ENCODE measurements at places on chromosomes 3 and 15. TPM values are rescaled to one million over a fixed set of nuclear protein-coding genes. Genes with fewer than 3 reads are reported as not detected.

GNAT1 gene
- not detected for total RNA-seq

SMCO1 gene
- total RNA-seq, result not detected

KLHL40 gene
- not detected for total RNA-seq

FOXB1 gene
- total RNA-seq, result not detected

LHFPL4 gene
- not detected for total RNA-seq

MDFIC2 gene
- not detected for total RNA-seq

GP5 gene
- not detected for total RNA-seq

BNC1 gene
- 28.3 TPM for total RNA-seq

MESP2 gene
- 1.1 TPM for total RNA-seq

SKOR1 gene
- total RNA-seq, result 1.1 TPM

SRGAP3 gene
- total RNA-seq, result 84.9 TPM

APEH gene
- 81.8 TPM for total RNA-seq

CRELD1 gene
- 18.9 TPM for total RNA-seq

MASP1 gene
- 1.6 TPM for total RNA-seq

SH3GL3 gene
- 0.34 TPM for total RNA-seq

ANKRD63 gene
- total RNA-seq, result not detected

INSYN1 gene
- 70.1 TPM for total RNA-seq

STAB1 gene
- 5.3 TPM for total RNA-seq

SPESP1 gene
- 4.1 TPM for total RNA-seq

MESP1 gene
- total RNA-seq, result 1.9 TPM

SNTN gene
- not detected for total RNA-seq

NMNAT3 gene
- 25.3 TPM for total RNA-seq

SPINT1 gene
- total RNA-seq, result 393 TPM

EAF1 gene
- 45.0 TPM for total RNA-seq

DNAJC17 gene
- total RNA-seq, result 29.2 TPM

CASR gene
- not detected for total RNA-seq

ERICH6 gene
- not detected for total RNA-seq

TRIM42 gene
- total RNA-seq, result not detected

ROPN1B gene
- 27.6 TPM for total RNA-seq

TLE3 gene
- 91.2 TPM for total RNA-seq

Data from suprapubic skin (tissue), 4 donors.